NCI-H1436 treated with DMSO at 0.1 percent for 48 hours (cell line): ENCODE measurements at places on chromosomes 3 and 15.

- DNase-seq, result no peak
Observed at GRCh38 chr3:152610622-152611021, 224.3 kb upstream of the P2RY1 start.

DNA sequence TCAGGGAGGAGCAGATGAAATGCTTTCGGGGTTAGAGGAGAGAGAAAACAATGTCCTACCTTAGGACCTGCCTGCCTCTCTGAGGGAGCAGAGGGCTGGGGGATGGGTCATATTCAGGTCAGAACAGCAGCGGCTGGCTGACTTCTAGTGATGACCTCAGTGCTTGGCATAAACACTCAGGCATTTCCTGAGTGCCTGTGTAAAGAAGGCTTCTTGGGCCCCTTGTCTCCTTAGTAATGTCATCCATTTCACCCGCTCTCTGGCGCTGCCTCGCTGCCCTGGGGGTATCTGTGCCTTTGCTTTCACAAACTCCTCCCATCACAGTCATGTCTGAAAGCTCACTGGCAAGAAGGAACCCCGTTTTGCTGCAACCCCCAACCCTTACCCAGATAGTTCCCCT is 82.9 kb upstream of the GSK3B start:
- DNase-seq, result no peak

DNA sequence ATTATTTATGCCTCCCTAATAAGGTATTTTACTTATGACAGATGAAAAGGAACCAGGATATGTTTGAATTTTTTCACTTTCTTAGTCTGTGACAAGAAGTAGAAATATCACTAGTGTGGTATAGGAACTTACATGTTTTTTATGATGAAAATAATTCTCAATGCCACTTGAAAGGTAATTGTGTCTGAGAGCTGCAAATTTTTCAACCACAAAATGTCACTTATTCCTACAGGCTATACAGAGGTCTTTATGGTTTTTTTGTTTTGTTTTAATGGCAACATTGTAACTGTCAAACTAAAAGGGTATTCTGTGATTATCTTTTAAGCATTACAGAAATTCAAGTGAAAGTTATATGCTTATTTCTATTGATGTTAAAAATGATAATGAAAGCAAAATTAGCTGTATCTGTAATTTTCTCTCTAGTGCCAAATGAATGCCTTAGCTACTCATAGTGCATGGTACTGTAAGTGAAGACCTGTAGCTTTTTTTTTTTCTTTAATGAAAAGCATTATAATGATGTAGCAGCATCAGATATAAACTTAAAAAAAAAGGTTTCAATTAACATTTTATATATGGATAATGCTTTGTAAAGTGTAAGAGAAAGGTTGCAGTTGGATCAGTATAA is 14.7 kb downstream of the FEM1B start:
- DNase-seq, result no peak

DNA sequence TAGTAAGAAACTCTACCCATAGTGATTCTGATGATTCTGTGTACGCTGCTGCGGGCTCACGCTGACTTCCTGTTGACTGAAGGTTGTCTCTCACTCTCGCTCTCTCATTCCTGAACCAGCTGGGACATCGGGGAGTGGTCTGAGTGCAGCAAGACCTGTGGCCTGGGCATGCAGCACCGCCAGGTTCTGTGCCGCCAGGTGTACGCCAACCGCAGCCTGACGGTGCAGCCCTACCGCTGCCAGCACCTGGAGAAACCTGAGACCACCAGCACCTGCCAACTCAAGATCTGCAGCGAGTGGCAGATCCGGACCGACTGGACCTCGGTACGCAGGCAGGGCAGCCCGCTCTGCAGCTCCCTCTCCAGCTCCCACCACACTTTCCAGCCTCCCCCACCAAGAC is 63.6 kb upstream of the NR2E3 start:
- no peak for DNase-seq

DNA sequence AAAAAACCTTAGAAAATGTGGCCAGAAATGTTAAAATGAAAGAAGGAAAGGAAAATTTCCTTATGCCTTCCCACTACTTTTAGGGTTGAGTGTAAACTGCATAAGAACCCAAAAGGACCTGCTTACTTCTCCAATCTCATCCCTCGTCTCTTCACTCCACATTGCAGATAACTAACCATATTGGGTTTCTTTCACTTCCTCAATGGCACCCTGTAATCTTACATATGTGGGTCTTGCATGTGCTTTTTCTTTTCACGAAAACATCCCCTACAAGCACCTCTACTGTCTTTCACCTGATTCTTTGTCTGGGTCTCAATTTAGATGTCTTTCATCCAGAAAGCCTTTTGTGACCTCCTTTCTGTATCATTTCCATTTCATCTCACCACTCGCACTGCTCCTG is 23.1 kb downstream of the EOMES start:
- DNase-seq, result no peak

GRCh38 chr3:58120075-58120812 is 90.5 kb downstream of the DNASE1L3 start:
- DNase-seq, result no peak

GRCh38 chr3:12353796-12354525 is 65.1 kb downstream of the PPARG start:
- no peak for DNase-seq

GRCh38 chr3:177195242-177195991 is 1.9 kb downstream of the TBL1XR1 start:
- DNase-seq, result no peak

GRCh38 chr3:53570709-53571108 is 76.3 kb downstream of the CACNA1D start:
- DNase-seq, result no peak

- no peak for DNase-seq
Observed at GRCh38 chr15:64851503-64851840, 9.8 kb downstream of the PLEKHO2 start.

DNA sequence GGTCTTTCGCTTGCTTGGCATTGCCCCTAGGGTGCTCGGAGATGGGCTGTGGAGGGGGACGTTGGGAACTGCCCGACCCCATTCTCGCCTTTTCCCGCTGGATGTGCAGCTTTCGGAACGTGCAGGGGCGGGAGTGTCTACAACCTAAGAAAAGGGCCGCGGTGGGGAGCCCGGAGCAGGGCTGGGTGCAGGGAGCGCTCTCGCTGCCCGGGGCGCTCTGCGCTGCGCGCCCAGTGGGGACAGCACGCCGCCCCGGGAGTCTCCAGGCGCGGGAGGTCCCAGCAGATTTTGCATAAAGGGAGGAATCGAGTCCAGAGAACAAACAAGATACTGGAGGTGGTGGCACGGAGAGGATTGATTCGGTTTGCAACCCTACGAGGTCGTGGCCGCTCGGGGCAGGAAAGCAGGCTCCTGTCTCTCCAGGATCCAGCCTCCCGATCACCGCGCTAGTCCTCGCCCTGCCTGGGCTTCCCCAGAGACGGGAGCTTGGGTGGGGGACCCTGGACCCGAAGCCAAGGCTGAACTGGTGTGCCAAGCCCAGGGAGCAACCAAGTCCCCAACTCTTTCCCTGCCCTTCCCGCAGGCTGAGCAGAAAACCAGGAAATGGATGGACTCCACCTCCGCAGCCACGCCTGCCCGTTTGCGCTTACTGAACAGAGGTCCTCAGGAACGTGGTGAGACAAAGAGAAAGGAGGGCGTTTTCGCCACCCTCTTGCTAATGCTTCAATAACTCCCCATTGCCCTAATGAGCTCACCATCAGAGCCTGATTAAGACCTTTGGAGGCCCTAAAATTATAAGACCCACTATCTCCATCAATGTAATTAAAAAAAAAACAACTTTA is 59.7 kb downstream of the NOX5 start:
- DNase-seq, result peak; percentile 45

GRCh38 chr15:47963265-47963664 is 157.5 kb upstream of the SLC24A5 start:
- DNase-seq, result no peak
